Activated CD8-positive, alpha-beta memory T cell treated with anti-CD3 and anti-CD28 coated beads, Interleukin-2, amount 50 U/mL, for 4 hours (primary cell): ENCODE measurements at places on chromosomes 12 and 14.

- DNase-seq = no peak
Measured at GRCh38 chr12:39892146-39892545, 213.7 kb downstream of the SLC2A13 start.

DNA sequence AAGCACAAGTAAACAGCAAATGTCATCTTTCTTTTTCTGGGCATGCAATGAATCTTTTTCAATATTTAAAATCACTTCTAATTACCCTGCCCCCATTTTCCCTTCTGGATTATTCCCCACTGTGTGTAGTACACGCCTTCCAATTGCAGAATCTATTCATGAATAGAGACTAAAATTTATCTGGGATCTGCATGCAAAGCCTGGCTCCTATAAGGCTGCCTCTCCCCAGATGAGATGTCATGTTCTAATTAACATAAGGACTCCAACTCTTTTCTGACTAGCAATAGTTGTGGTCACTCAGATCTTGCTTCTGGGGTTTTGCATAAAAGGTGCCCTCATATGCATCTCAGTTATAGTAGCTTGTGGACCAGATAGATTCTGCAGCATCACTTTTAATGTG, 473.5 kb downstream of the BTG1 start:
- no peak for DNase-seq

DNA sequence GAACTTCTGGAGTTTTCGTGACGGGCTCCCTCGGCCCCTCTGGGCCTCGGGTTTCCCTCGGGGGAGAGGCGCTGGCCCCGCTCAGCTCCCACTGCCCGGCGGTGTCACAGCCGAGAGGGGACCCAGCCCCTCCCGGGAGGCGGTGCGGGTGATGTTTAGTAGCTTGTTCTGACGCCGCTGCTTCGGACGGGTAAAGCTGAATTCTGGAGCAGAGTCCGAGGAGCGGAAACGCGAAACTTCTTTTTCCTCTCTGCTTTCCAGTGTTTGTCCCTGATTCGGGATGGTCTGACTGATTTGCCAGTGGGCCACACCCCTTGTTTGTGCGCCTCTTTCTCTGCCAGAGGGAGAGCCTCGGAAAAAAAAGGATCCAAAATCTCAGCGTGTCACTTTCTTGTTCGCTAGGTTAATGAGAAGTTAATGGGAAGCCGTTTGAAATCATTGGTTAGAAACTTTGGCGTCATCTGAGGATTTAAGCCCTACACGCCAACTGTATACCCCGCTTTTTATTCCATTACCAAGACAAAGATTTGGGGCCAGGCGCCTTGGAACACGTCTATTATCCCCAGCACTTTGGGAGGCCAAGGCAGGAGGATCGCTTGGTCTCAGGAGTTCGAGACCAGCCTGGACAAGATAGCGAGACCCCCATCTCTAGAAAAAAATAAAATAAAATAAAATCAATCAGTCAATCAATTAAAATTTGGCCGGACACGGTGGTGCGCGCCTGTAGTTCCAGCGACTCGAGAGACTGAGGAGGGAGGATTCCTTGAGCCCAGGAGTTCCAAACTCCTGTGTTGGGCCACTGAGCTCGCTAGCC, 756 bp downstream of the TULP3 start:
- peak; percentile 43 for DNase-seq

DNA sequence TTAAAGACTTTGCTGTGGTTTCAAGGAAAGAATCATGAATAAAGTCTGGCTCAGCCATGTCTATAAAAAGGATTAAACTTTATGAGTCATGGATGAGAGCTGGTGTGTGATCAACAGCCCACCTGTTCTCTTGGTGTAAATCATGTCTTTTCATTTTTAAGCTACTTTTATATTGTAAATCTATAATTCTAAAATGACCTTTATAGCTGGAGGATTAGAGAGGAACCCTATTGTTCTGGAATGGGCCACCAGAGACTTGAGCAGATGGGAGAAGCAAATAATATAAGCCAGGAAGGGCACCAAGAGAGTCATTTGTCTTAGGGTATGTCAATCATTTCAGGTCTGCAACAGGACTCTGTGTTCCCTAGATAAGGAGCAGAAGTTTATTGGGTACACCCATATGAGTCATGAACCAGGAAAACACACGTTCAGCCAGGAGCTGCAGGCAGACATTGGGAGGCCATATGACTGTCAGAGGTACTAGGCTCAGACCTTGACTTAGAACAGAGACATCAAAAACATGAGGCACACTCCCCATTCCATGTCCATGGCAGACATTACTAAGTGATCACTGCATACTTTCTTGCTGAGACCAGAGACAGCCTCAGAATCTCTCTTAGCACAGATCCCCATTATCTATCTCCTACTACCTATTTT, 49.3 kb downstream of the NDUFA12 start:
- no peak for DNase-seq

GRCh38 chr12:29316752-29317151, 64.2 kb downstream of the ERGIC2 start:
- no peak for DNase-seq

DNA sequence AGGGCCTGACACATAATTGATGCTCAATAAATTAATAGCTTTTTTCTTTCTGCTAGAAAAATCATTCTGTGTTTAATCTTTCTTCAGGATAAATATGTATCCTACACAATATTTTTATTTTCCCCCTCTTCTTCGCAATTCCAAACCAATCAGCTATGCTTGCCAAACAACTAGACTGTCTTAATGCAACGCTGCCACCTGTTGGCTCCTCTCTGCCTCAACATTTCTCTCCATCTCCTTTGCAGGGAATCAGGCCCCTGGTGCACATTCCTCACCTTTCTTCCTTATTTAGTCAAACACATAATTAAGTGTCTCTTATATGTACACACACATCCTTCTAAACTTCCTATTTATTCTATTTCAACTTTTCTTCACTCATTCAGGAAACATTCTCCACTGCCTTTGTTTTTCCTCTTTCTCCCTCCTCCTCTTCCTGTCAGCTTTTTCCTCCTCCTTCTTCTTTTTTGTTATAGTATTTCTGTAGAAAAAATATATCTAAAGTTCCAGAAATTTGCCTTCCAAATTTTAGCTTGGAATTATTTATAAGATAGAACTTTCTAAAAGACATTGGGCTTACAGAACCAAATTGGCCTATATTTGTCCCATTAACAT, 406.0 kb downstream of the PRKD1 start:
- no peak for DNase-seq

DNA sequence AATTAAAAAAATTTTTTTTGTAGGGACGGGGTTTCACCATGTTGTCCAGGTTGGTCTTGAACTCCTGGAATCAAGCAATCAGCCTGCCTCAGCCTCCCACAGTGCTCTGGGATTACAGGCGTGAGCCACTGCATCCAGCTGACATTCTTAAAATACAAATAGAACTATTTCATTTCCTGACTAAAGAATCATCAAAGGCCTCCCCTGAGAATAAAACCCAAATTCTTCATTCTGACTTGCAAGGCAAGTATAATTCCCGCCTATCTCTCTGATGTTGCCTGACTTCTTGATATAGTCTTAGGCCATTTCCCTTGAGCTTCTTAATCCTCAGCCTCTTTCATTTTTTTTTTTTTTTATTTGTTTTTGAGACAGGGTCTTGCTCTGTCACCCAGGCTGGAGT, 4.4 kb upstream of the BICD1 start:
- DNase-seq = no peak
